NCI-H1417 (cell line): ENCODE measurements at places on chromosomes 2 and 18.
A peak's percentile ranks its signal among the peaks of the same experiment; 100 is the strongest.

DNA sequence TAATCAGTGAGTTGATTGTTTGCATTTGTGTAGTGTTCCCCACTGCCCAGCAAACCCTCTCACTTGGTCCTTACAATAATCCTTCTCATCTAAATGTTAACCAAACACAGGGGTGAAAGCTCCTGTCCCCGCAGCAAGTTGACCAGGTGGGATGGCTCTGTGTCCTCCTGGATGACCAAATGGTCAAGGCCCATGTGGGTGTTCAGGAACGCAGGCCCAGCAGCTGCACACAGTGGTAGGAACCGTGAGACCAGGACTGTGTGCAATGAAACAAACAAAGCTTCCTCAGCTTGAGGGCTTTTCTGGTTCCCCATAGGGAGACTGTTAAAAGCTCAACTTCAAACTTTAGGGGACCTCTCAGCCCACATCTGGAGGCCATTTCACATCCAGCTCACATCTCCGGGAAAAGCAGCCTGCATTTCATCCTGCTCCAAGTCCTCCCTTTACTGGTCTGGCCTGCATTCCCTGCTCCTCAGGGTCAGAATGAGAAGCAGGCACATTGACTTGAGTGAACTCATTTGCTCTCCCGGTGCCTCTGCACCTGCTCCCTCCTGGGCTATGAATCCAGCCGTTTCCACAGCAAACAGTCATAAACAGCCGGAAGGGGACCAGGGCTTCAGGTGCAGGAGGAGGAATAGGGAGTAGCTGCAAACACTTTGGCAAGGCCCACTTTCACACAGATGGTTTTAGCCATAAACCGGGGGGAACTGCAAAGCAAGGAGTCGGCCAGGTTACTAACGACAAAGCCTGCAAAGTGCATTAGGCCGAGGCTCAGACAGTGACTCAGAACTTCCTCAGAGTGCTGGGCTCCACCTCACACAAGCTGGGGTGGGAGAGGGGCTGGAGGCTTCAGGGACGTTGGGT is 144.7 kb downstream of the CAPN13 start:
- peak; percentile 92 for DNase-seq

GRCh38 chr18:35397976-35398375 is 20.8 kb upstream of the ZNF396 start:
- peak; percentile 6 for DNase-seq

DNA sequence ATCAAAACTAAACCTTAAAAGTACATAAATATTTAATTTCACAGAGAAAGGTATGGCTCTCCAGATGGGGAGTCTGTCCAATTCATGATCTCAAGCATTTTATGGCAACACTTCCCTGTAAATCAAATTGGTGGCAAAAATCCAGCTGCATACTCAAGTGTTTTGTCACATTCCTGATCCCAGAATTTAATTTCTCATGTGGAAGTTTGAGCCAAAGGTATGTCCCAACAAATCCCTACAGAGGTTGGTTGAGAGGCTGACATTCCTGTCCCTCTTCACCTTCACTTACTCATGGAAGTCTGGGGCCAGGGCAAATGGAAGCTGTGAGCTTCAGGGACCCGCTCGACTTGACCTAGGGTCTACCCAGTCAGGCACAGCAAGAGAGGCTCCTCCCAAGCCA is 17.7 kb downstream of the KLF7 start:
- no peak for DNase-seq

GRCh38 chr2:158529379-158530259 is 72.9 kb downstream of the PKP4 start:
- DNase-seq = no peak

DNA sequence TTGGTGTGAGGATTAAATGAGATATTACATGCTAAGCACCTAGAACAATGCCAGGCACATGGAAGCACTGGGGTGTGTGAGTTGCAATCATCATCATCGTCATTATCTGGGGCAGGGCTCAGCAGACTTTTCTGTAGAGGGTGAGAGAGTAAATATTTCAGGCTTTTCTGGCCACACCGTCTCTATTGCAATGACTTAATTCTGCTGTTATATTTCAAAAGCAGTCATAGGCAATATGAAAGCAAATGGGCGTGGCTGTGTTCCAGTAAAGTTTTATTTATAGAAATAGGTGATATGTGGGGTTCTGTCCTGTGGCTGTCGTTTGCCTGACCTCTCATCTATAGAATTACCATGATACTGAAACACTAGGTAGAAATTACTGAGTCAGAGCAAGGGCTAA is 60.6 kb downstream of the IL1R2 start:
- DNase-seq = no peak

GRCh38 chr18:74457725-74458421 is 765 bp upstream of the DIPK1C start:
- no peak for DNase-seq

- DNase-seq = peak; percentile 94
These were observed 135.6 kb upstream of the ZNF236 start for GRCh38 chr18:76686737-76687231.

- peak; percentile 33 for DNase-seq
These were observed 979 bp downstream of the LONRF2 start for GRCh38 chr2:100321179-100321865.

GRCh38 chr18:9094307-9095226 is 7.9 kb upstream of the NDUFV2 start:
- DNase-seq = no peak

- DNase-seq = no peak
These were observed 301.6 kb downstream of the SLC8A1 start for GRCh38 chr2:40150266-40150665.

DNA sequence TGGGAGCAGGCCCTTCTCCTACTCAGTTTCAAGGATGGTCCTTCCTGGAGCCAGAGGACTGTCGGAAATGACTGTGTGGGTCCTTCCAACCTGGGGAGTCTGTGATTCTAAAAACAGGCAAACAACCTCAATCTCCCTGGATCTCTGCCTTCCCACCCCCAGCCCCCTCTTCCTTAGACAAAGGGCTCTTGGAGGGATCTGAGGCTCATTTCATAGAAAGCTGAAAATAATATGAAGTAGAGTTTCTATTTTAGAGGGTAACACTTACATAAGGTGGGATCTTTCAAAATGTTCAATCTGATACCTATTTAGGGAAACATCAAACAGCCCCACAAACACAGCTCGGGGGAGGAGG is 69.4 kb downstream of the RHOB start:
- no peak for DNase-seq

DNA sequence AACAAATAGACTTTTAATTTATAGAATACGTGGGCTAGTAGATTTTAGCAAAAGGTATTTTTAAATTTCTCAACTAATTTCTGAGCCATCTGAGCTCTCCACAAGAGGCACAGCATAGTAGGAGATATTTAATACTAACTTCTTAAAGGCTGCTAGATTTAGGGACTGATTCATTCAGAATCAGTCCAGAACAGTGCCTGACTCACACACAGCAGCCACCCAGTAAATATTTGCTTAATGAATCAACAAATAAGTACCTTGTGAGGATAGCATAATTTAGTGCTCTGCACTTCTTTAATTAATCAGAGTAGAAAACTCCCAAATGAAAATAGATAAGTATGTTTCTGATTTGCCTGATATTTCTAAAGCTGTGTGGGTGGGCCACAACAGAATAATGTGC is 35.6 kb upstream of the SYT4 start:
- no peak for DNase-seq

- no peak for DNase-seq
These were observed 55.0 kb downstream of the KCNG2 start for GRCh38 chr18:79852561-79853302.

DNA sequence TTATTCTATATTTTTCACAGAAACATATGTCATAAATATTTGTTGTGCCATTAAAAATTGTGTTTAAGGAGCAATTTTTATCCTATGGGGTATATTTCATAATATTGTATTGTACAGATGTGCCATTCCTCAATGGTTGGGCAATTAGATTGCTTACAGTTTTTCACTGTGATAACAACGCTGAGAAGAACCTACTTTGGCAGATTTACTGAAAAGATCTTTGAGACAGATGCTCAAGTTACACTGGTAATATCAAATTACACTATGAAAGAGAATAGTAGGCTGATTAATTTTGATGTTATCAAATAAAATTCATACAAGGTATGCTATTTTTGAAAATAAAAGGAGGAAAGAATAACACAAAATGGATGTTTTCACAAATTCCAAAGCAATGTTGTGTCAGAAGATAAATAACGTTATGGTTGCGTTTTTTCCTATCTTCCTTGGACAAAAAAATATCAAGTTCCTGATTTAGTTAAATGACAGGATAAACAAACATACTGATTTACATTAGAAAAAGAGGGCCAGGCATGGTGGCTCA is 335.1 kb upstream of the ZNF521 start:
- DNase-seq = no peak

DNA sequence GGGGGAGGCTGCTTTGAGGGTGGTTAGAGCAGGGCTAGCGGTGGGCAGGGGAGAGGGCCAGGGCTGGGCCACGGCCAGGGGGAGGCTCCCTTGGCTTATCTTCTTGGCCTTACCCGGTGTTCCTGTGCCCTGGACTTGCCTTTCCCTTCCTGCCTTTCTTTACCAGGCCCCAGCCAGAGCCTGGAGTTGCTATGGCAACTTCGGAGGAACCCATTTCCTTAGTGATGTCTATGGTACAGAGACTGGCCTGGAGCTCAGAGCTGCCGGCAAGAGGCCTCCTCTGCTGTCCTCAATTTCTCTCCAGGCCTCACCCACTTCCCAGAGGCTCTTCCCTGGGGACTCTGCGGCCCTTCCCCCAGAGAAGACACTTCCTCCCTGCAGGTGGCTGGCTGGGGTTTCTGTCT is 11.5 kb downstream of the SPEG start:
- DNase-seq = peak; percentile 33

DNA sequence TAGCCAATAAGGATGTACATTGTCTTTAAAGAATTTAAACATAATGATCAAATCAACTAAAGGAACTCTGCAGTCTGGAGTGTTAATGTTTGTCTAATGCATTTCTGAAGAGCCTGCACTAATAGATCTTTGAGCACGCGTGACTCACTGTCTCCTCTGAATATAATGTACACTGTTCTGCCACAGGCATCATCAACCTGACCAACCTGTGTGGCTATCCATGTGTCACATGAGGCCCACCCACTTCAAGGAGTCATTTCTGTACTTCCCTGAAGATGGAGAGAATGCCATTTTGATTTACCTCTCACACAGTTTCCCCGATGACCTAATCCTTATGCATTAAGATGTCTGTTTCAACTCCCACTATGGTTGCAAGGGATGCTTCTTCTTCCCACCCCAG is 434.0 kb upstream of the SPHKAP start:
- no peak for DNase-seq

- no peak for DNase-seq
These were observed 8.4 kb downstream of the YPEL5 start for GRCh38 chr2:30155202-30155601.

DNA sequence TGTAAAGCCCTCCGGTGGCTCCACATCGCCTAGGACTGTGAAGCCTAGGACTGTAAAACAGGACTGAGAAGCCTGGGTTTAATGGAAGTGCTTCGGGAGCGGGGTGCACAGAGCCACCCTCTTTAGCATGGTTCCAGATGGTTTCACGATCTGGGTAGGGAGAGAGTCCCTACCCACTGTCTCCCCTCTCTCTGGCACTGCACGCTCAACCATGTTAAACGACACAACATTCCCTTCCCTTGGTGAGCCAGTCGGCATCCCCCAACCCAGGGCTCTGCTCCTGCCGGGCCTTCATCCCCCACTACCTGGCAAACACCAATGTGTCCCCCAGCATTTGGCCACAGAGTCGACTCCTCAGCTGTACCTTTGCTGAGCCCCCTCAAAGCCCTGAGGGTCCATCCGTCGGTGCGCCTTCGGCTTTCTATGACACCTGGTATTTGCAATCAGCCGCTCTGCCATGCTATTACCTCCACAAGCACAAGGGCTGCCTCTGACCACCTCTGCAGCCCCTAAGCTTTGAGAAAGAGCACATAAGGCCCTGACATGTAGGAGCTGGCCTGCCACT is 1.1 kb downstream of the COPS9 start:
- DNase-seq = no peak

DNA sequence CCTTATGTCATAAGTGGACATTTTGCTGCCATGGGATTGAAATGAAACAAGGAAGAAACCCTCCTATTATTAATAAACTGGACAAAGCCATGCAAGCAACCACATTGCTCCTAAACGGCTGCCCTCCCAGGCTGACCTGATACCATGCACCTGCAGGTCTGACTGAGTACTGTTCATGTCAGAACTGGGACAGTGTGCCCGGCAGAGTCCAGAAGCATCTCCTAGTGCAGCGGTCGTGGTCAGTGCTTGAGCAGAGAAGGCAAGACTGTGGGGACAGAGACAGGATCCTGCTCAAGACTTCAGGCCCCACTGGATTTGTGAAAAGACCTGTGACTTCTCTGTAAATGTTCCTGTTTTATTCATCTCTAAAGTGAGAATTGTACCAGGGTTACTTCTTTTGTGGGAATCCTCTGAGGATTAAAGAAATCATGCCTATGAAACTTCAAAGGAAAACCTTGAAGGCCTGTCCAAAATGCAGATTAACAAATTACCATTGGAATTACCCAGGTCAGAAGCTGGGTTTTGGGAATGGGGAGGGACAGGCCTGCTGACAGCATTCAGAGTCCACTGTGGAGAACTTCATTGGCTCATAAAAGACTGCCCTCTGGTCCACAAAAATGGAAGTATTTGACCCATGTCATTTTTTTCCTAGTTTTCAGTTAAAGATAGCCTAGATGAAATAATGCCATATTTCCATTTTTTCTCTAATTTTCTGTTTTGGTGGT is 13.9 kb downstream of the RNF144A start:
- DNase-seq = no peak

- no peak for DNase-seq
These were observed 585.2 kb downstream of the CPS1 start for GRCh38 chr2:211141646-211142045.

GRCh38 chr2:172172513-172173173 is 69.9 kb upstream of the DLX2 start:
- DNase-seq = peak; percentile 29

GRCh38 chr2:60715561-60715960 is 40.5 kb upstream of the PAPOLG start:
- DNase-seq = no peak

DNA sequence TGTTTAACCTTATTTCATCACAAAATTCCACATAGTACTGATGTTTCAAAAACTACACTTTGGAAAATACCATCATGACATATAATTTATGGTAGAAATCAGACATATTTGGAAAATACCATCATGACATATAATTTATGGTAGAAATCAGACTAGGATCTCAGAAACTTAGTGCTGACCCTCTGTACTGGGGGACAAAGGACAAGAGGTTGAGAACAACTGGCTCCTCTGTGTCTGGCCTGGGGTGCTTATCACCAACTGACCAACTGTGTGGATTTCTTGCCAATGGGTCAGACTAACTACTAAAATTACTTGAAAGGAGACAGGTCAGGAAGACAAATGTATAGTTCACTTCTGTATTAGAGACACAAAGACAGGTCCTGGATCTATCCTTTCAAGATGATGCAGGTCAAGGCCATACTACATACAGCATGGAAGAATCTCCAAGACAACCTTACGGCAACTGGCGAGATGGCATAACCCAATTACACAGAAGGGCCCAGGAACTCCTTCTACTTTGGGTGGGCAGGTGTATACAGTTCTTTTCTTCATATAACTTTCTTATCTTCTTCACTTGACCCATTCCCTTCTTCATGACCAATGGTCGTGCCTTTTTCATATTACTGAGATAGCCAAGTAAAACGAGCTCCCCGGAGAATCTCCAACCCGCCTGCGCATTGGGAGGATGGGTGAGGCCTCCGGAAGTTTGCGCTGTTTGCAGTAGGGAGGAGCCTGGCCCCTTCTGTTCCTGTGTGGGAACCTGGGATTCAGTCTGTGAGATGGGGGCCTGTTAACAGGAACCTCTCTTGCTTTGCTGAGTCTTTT is 290.5 kb downstream of the AGPS start:
- DNase-seq = no peak
